IPS DF 6.9 (cell line): ENCODE measurements at places on chromosomes 6 and 20.

GRCh38 chr6:118551063-118552053, 3.3 kb downstream of the PLN start:
- H3K27ac ChIP-seq = no peak overlapping the region
- H3K36me3 ChIP-seq = no peaks in the 10 kb centered on the region
- no peak for DNase-seq
- H3K4me3 ChIP-seq = no peak overlapping the region

GRCh38 chr6:21992178-21992967, 304.5 kb downstream of the PRL start:
- H3K36me3 ChIP-seq = no peaks in the 10 kb centered on the region
- no peaks in the 10 kb centered on the region for H3K27me3 ChIP-seq
- no peak for DNase-seq
- no peak overlapping the region for H3K27ac ChIP-seq
- H3K4me1 ChIP-seq = no peaks in the 10 kb centered on the region

- no peak overlapping the region for H3K27ac ChIP-seq
- H3K36me3 ChIP-seq = no peaks in the 10 kb centered on the region
- no peak for DNase-seq
- no peaks in the 10 kb centered on the region for H3K4me1 ChIP-seq
- no peak overlapping the region for H3K4me3 ChIP-seq
These were observed 51.0 kb downstream of the POU3F2 start for GRCh38 chr6:98885330-98885729.

- H3K36me3 ChIP-seq = no peaks in the 10 kb centered on the region
- DNase-seq = no peak
- H3K4me1 ChIP-seq = no peaks in the 10 kb centered on the region; the same call in 1 of the 2 replicates
- H3K27me3 ChIP-seq = no peaks in the 10 kb centered on the region
These were observed 112.8 kb downstream of the HFE start for GRCh38 chr6:26199773-26200764.

DNA sequence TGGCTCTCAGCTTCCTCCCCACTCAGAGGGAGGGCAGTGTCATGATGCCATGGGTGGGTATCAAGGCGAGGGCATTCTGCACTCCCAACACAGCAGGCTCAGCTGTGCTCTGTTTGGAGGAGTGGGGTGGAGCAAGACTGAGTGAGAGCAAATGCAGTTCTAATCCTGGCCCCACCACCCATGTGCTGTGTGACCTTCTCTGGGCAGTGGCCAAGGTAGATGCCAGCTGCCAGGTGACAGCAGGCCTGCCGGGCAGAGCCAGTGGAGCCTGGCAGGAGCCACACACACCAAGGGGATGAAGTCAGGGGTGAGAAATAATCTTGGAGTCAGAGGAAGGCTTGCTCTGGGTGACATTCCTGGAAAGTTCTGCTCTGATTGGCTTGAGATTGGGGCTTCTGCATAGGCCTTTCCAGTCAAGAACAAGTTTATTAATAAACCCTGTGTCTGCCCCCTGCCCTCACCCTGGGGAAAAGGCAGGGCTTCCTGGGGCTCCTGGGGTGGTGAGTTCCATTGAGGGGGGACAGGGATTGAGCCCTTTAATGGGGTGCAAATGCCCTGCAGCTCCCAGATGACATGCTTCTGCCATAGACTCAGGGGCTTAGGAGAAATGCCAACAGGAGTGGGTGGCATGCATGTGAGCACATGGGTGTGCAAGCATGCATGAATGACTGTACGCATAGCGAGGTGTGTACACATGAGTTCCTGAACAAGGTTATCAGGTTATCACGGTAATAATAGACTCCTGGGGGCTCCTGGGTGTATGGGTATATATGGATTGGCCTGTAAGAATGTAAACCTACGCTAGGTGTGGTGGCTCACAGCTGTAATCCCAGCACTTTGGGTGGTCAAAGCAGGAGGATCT, 134.2 kb downstream of the MRPL14 start:
- H3K27ac ChIP-seq = no peak overlapping the region
- no peaks in the 10 kb centered on the region for H3K36me3 ChIP-seq
- no peaks in the 10 kb centered on the region for H3K27me3 ChIP-seq
- no peak overlapping the region for H3K4me3 ChIP-seq
- DNase-seq = no peak

- H3K4me1 ChIP-seq = 0 out of 2 replicates have a peak, but pooled peaks cover 3% of the 10 kb centered on the region
- no peak for DNase-seq
- H3K4me3 ChIP-seq = no peak overlapping the region
- no peaks in the 10 kb centered on the region for H3K36me3 ChIP-seq
These were observed 114.4 kb downstream of the ADGRG6 start for GRCh38 chr6:142416179-142416578.

- no peak overlapping the region for H3K4me3 ChIP-seq
- H3K4me1 ChIP-seq = no peaks in the 10 kb centered on the region; the same call in 1 of the 2 replicates
- no peak for DNase-seq
- no peak overlapping the region for H3K27ac ChIP-seq
- no peaks in the 10 kb centered on the region for H3K27me3 ChIP-seq
These were observed 11.0 kb downstream of the LY86 start for GRCh38 chr6:6599468-6599873.

- no peak overlapping the region for H3K27ac ChIP-seq
- H3K4me1 ChIP-seq = no peaks in the 10 kb centered on the region
- H3K27me3 ChIP-seq = no peaks in the 10 kb centered on the region
- H3K4me3 ChIP-seq = no peak overlapping the region
These were observed 261.9 kb upstream of the CNR1 start for GRCh38 chr6:88428068-88428467.

- H3K27ac ChIP-seq = no peak overlapping the region
- H3K27me3 ChIP-seq = no peaks in the 10 kb centered on the region
- no peak overlapping the region for H3K4me3 ChIP-seq
- DNase-seq = no peak
- no peaks in the 10 kb centered on the region for H3K4me1 ChIP-seq
These were observed 212.4 kb downstream of the GRIK2 start for GRCh38 chr6:101605874-101606273.
